CD4-positive, alpha-beta T cell (primary cell): ENCODE measurements at places on chromosomes 13 and 19.
A peak's percentile ranks its signal among the peaks of the same experiment; 100 is the strongest.

DNA sequence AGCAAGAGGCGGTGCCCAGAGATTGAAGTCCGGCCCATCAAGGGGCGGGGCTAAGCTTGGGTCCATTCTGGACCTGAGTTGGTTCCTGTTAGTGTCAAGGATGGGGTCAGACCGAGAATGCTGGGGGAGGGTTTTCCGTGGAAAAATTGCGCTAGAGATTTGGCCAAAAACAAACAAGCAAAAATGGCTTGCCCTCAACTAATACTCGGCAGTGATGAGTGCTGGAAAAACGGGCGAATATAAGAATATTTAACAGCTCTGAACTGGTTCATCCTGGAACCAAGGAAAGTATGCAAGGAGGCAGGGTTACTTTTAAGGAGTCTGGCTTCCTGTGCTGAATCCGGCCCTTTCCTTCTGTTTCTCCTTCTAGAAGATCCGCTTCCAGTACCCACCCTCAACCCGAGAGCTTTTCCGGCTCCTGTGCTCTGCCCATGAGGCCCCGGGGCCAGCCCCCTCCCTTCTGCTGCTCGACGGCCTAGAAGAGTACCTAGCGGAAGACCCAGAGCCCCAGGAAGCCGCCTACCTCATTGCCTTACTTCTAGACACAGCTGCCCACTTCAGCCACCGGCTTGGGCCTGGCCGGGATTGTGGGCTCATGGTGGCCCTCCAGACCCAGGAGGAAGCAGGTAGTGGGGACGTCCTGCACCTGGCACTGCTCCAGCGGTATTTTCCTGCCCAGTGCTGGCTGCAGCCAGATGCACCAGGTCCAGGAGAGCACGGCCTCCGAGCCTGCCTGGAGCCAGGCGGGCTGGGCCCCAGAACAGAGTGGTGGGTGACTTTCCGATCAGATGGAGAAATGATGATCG, 880 bp downstream of the SWSAP1 start:
- H3K4me1 ChIP-seq, result peaks cover 53% of the 10 kb centered on the region
- peak overlapping the region; percentile 99 for H3K27ac ChIP-seq
- peaks cover 14% of the 10 kb centered on the region for H3K36me3 ChIP-seq
- peak overlapping the region; percentile 87 for H3K4me3 ChIP-seq
- DNase-seq, result peak; percentile 88

DNA sequence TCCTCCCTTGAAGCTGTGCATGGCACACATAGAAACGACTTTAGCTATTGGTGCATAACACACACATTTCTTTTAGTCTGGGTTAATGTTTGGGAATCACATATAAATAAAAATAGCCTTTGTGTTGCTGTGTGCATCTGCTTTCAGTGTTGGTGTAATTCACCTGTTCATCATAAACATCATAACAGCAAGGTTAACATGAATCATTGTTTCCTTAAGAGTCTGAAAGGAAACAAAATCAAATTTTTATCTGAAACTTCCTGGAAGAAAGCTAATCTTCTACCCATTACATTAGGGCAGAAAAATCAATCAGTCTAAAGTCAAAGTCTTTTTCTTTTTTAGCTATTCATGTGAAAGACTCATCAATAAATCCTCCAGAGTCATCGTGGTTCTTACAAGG, 35.0 kb upstream of the TNFSF11 start:
- no peak overlapping the region for H3K4me3 ChIP-seq
- H3K27ac ChIP-seq, result no peak overlapping the region
- H3K27me3 ChIP-seq, result no peaks in the 10 kb centered on the region

- no peak overlapping the region for H3K4me3 ChIP-seq
- no peak overlapping the region for H3K27ac ChIP-seq
- H3K27me3 ChIP-seq, result no peaks in the 10 kb centered on the region
These were observed 1261.0 kb upstream of the SLC10A2 start for GRCh38 chr13:104327211-104327610.

GRCh38 chr13:31046711-31047279, 114.3 kb downstream of the TEX26 start:
- H3K27ac ChIP-seq, result no peak overlapping the region
- peaks cover 38% of the 10 kb centered on the region for H3K4me1 ChIP-seq
- no peak for DNase-seq
- no peaks in the 10 kb centered on the region for H3K27me3 ChIP-seq

- no peaks in the 10 kb centered on the region for H3K4me1 ChIP-seq
- H3K4me3 ChIP-seq, result no peak overlapping the region
- no peaks in the 10 kb centered on the region for H3K27me3 ChIP-seq
- H3K27ac ChIP-seq, result no peak overlapping the region
These were observed 354.9 kb upstream of the SLITRK1 start for GRCh38 chr13:84237143-84237542.

DNA sequence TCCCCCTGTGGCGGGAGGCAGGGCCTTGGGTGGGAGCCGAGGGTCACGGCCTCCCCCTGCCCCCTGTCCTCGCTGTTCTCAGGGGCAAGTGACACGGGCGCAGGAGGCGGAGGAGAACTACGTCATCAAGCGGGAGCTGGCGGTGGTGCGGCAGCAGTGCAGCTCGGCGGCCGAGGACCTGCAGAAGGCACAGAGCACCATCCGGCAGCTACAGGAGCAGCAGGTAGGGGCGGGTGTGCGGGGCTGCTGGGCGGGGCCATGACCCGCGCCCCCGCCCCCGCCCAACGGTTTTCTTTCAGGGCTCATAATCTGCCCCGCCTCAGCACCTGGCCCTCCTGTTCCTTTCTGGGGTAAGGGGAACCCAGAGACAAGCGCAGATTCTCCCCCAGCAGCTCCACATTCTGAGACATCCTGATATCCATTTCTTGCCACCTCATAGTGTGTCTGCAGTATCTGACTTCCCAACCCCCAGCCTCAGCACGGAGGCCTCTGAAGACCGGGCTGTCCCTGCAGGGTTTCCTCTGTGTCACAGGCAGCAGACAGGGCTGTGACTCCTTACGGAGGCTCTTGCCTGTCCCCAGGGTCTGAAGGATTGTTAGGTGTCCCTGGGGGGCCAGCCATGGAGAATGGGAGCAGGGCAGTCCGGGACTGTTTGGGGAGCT, 15.9 kb downstream of the PRR36 start:
- no peak overlapping the region for H3K4me3 ChIP-seq
- no peak for DNase-seq
- H3K4me1 ChIP-seq, result peaks cover 28% of the 10 kb centered on the region
- no peaks in the 10 kb centered on the region for H3K36me3 ChIP-seq
- H3K27me3 ChIP-seq, result peaks cover 24% of the 10 kb centered on the region

GRCh38 chr13:32504263-32504662, 34.3 kb downstream of the N4BP2L2 start:
- no peak overlapping the region for H3K27ac ChIP-seq
- H3K36me3 ChIP-seq, result peaks cover 13% of the 10 kb centered on the region
- no peak overlapping the region for H3K4me3 ChIP-seq
- no peaks in the 10 kb centered on the region for H3K27me3 ChIP-seq
- DNase-seq, result no peak
- H3K4me1 ChIP-seq, result no peaks in the 10 kb centered on the region

- H3K27ac ChIP-seq, result no peak overlapping the region
- H3K27me3 ChIP-seq, result peaks cover 13% of the 10 kb centered on the region
- peaks cover 18% of the 10 kb centered on the region for H3K4me1 ChIP-seq
- H3K4me3 ChIP-seq, result no peak overlapping the region
- no peaks in the 10 kb centered on the region for H3K36me3 ChIP-seq
These were observed 2.9 kb downstream of the TUBB4A start for GRCh38 chr19:6499052-6499790.

DNA sequence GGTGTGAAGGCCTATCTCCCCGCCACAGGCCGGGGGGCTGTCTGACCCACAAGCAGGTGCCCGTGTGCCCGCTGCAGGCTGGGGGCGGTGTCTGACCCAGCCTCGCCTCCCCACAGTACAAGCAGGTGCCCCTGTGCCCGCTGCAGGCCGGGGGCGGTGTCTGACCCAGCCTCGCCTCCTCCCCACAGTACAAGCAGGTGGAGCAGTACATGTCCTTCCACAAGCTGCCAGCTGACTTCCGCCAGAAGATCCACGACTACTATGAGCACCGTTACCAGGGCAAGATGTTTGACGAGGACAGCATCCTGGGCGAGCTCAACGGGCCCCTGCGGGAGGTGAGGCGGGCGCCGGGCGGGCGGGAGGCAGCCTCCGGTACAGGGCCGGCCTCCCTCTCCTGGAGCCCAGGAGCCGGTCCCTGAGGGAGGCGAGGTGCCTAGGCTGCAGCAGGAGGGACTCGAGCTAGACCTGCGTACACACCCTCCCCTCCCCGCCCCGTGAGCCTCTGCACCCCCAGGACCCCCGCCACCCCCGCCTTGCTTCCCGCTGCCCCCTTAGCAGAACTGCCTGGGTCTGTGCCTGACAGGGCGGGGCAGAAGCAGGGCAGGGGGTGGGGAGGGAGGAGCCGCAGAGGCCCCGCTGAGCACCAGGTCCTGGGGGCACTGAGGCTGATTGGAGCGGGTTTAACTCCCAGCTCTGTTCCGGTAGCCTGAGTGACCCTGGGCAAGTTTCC, 20.6 kb downstream of the HCN2 start:
- H3K4me3 ChIP-seq, result peak overlapping the region; percentile 65
- peak overlapping the region; percentile 29 for H3K27ac ChIP-seq
- peak; percentile 52 for DNase-seq
- H3K27me3 ChIP-seq, result no peaks in the 10 kb centered on the region

GRCh38 chr13:71491010-71491409, 376.0 kb downstream of the DACH1 start:
- no peaks in the 10 kb centered on the region for H3K36me3 ChIP-seq
- H3K27me3 ChIP-seq, result no peaks in the 10 kb centered on the region
- DNase-seq, result no peak

DNA sequence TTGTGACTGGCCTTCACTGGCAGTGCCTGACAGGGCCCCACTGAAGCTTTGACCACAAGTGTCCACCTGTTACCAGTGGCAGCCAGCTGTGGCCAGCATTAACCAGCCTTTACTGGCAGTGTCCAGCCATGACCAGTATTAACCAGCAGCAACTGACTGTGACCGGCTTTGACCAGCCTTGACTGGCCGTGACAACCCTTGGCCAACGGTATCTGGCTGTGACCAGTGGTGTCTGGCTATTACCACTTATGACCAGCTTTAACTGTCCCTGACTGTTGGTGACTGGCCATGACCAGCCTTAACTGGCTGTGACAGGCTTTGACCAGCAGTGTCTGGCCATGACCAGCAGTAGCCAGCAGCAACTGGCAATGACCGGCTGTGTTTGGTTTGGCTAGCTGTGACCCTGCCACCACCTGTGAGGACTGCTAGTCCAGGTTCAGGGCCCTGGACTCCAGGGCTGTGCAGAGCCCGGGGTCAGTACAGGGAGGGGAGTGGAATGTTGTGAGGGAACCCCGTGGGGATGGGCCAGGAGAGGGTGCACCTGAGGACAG, 32.2 kb downstream of the CKM start:
- H3K27ac ChIP-seq, result no peak overlapping the region
- H3K27me3 ChIP-seq, result no peaks in the 10 kb centered on the region
- no peak for DNase-seq
- no peak overlapping the region for H3K4me3 ChIP-seq
- peaks cover 35% of the 10 kb centered on the region for H3K36me3 ChIP-seq

- H3K4me3 ChIP-seq, result no peak overlapping the region
- DNase-seq, result no peak
- peaks cover 11% of the 10 kb centered on the region for H3K4me1 ChIP-seq
- H3K27me3 ChIP-seq, result peaks cover 3% of the 10 kb centered on the region
- H3K27ac ChIP-seq, result no peak overlapping the region
These were observed 52.7 kb downstream of the TRPM4 start for GRCh38 chr19:49210108-49210900.

- no peak overlapping the region for H3K27ac ChIP-seq
- H3K4me1 ChIP-seq, result no peaks in the 10 kb centered on the region
- no peak overlapping the region for H3K4me3 ChIP-seq
- DNase-seq, result no peak
These were observed 40.6 kb downstream of the DPF1 start for GRCh38 chr19:38183251-38183897.

GRCh38 chr13:113736258-113736731, 22.7 kb upstream of the TMEM255B start:
- H3K4me1 ChIP-seq, result peaks cover 12% of the 10 kb centered on the region
- H3K27me3 ChIP-seq, result peaks cover 14% of the 10 kb centered on the region
- no peaks in the 10 kb centered on the region for H3K36me3 ChIP-seq

GRCh38 chr13:50923272-50923671, 13.7 kb downstream of the RNASEH2B start:
- H3K27me3 ChIP-seq, result no peaks in the 10 kb centered on the region
- DNase-seq, result no peak
- H3K27ac ChIP-seq, result no peak overlapping the region
- H3K4me1 ChIP-seq, result no peaks in the 10 kb centered on the region
- H3K36me3 ChIP-seq, result peaks cover 4% of the 10 kb centered on the region

- no peaks in the 10 kb centered on the region for H3K36me3 ChIP-seq
- no peaks in the 10 kb centered on the region for H3K4me1 ChIP-seq
- no peak overlapping the region for H3K27ac ChIP-seq
These were observed 6.9 kb upstream of the HTR2A start for GRCh38 chr13:46903748-46904147.

- no peak overlapping the region for H3K27ac ChIP-seq
- no peaks in the 10 kb centered on the region for H3K27me3 ChIP-seq
- peaks cover 21% of the 10 kb centered on the region for H3K4me1 ChIP-seq
- H3K4me3 ChIP-seq, result no peak overlapping the region
- peaks cover 2% of the 10 kb centered on the region for H3K36me3 ChIP-seq
- DNase-seq, result no peak
These were observed 26.9 kb downstream of the GAS6 start for GRCh38 chr13:113836768-113837559.

GRCh38 chr13:65064967-65065366, 2165.2 kb downstream of the PCDH9 start:
- no peaks in the 10 kb centered on the region for H3K27me3 ChIP-seq
- H3K27ac ChIP-seq, result no peak overlapping the region
- no peaks in the 10 kb centered on the region for H3K36me3 ChIP-seq
- no peak overlapping the region for H3K4me3 ChIP-seq

- H3K27me3 ChIP-seq, result no peaks in the 10 kb centered on the region
- no peak overlapping the region for H3K4me3 ChIP-seq
- no peaks in the 10 kb centered on the region for H3K4me1 ChIP-seq
- H3K27ac ChIP-seq, result no peak overlapping the region
These were observed 1168.5 kb downstream of the UQCRFS1 start for GRCh38 chr19:28044477-28044876.

- no peak overlapping the region for H3K27ac ChIP-seq
- H3K4me3 ChIP-seq, result no peak overlapping the region
- H3K27me3 ChIP-seq, result peaks cover 15% of the 10 kb centered on the region
- DNase-seq, result peak; percentile 51
These were observed 5.3 kb upstream of the HCN2 start for GRCh38 chr19:584240-585001.

- peaks cover 16% of the 10 kb centered on the region for H3K4me1 ChIP-seq
- no peak within 1 kb of the TSS for H3K27ac ChIP-seq
- peak within 1 kb of the TSS; percentile 62 for H3K4me3 ChIP-seq
- H3K27me3 ChIP-seq, result peaks cover 42% of the 10 kb centered on the region
- DNase-seq, result peak; percentile 17
- no peaks in the 10 kb centered on the region for H3K36me3 ChIP-seq
These were observed at the start of gene LHFPL6 for GRCh38 chr13:39602614-39603366. Gene LHFPL6, minus strand, starts transcription at chr13:39603193.

DNA sequence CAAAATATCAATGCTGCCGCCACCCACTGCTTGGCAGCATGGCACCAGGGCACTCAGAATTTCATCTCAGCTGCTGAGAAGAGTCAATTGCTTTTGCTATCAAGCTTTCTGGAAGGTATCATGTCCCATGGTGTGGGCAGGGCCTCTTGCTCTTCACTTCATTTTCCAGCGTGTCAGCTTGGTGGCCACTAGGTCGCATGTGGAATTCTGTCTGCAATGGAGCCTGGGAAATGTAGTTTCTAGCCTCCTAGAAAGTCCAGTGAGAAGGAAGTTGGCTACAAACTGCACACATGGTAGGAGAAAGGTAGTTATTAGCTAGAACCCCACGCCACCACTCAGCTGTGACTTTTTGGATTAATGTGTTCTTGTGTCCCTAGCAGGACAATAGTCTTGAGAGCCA, 105.3 kb downstream of the MYO16 start:
- H3K27ac ChIP-seq, result no peak overlapping the region
- H3K36me3 ChIP-seq, result no peaks in the 10 kb centered on the region
- no peak for DNase-seq
- H3K4me1 ChIP-seq, result no peaks in the 10 kb centered on the region
- H3K27me3 ChIP-seq, result no peaks in the 10 kb centered on the region
